Psoas muscle (tissue), 8 donors: ENCODE measurements at places on chromosomes 16 and 17.

- no peak for DNase-seq
These were observed 57.7 kb downstream of the OR1D5 start for GRCh38 chr17:3005696-3006095.

GRCh38 chr16:1293921-1294656 lies 15.3 kb upstream of the UBE2I start:
- DNase-seq, result no peak

- DNase-seq, result peak; percentile 66
These were observed 5.3 kb downstream of the ST3GAL2 start for GRCh38 chr16:70433458-70434103.

DNA sequence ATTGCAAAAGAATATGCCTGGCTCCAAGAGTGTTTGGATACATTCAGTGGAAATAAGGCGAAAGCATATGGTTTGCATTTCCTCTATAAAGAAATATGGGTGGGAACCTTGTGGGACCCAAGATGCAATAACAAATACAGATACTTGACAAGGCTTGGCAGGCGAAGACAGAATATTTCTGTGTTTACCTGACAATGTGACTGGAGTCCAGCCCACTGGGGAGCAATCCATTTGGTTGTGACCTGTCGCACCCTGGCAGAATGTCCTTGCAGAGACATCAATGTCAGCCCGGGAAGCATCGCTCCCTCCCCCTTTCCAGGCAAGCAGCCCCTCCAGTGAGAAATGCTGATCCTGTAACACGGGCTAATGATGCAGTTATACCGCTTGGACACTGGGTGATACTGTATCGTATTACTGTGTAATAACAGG lies 296.6 kb downstream of the MAF start:
- no peak for DNase-seq

GRCh38 chr16:86044881-86045590 lies 146.1 kb downstream of the IRF8 start:
- DNase-seq, result no peak
